ENCODE measurements at places on chromosomes 6 and 20. TPM values are rescaled to one million over a fixed set of nuclear protein-coding genes. Genes with fewer than 3 reads are reported as not detected.

- DNase-seq: no peak
- no peaks in the 10 kb centered on the region for H3K36me3 ChIP-seq
- H3K4me1 ChIP-seq: no peaks in the 10 kb centered on the region
- H3K4me3 ChIP-seq: no peak overlapping the region
- no peak overlapping the region for H3K27ac ChIP-seq
- H3K27me3 ChIP-seq: no peaks in the 10 kb centered on the region
These were observed 637.8 kb downstream of the RFPL4B start for GRCh38 chr6:112984899-112985298.

GRCh38 chr6:87420360-87420759 lies 12.6 kb downstream of the CFAP206 start:
- no peak for DNase-seq
- no peaks in the 10 kb centered on the region for H3K4me1 ChIP-seq
- no peak overlapping the region for H3K27ac ChIP-seq
- H3K27me3 ChIP-seq: no peaks in the 10 kb centered on the region

DNA sequence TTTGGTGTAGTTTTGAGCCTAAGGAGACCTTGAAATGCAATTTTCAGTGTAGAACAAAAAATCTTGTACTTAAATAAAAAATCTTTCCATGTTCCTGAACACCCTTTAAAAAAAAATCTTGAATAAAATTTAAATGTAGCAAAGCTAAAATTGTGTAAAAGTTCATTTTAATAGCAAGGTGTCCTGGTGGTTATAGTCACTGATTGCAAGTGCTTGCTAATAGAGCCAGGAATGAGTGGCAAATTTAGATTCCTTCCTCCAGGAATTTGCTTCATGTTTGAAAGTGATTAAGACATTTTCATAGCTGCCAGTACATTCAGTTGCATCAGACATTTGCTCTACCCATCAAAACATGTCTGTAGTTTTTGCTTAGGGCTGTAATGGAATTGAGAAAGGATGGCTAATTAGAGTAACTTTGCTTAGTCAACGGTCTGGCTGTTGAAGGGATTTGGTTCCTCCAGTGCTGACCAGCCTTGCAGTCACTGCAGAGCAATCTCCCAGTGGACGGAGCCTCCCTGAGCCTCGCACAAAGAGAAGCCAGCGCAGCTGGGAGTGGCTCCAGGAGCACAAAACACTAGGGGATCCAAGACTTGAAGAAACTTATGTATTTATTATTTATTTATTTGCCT lies 36.5 kb downstream of the AKAP12 start:
- H3K4me1 ChIP-seq: no peaks in the 10 kb centered on the region
- DNase-seq: no peak
- no peaks in the 10 kb centered on the region for H3K27me3 ChIP-seq
- no peak overlapping the region for H3K27ac ChIP-seq

DNA sequence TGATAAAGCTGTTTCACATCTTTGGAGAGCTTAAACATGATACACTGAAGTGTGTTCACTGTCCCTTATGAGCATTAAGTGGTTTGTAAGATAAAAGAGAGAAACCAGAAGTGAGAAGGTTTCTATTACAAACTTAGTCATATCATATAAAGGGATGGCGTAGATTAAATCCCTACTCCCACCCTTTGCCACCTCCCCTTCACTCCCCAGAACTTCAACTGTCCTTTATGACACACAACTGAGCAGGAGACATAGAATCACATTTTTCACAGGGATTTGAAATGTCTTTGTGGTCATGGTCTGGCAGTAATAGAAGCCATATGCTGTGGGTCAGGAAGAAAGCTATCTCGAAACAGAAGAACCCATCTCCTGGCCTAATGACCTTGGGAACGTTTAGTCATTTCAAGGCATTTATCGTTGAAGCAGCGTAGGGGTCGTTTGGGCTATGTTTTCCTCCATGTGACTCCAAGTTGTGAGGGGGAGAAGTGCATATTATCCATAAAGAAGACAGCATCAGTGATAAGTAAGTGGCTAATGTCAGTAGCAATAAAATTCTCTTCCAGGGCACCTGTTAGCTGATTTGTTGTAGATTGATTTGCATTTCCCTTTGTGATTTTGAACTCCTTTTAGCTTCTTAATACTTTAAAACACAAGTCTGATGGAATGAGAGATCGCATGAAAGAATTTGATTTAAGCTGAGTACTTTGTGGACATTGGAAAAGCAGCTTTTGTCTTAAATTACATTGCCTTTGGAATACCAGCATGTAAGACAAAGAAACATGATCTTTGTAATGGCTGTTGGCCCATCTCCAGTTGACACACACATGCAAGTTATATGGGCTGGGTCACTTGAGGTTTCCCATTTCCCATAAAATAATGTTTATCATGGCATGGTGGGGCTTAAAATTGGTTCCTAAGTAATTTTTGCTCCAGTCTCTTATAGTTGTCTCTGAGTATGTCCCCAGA lies 501.5 kb upstream of the FLRT3 start:
- no peak overlapping the region for H3K4me3 ChIP-seq
- H3K4me1 ChIP-seq: no peaks in the 10 kb centered on the region
- no peak for DNase-seq
- H3K27ac ChIP-seq: no peak overlapping the region
- no peaks in the 10 kb centered on the region for H3K27me3 ChIP-seq

DNA sequence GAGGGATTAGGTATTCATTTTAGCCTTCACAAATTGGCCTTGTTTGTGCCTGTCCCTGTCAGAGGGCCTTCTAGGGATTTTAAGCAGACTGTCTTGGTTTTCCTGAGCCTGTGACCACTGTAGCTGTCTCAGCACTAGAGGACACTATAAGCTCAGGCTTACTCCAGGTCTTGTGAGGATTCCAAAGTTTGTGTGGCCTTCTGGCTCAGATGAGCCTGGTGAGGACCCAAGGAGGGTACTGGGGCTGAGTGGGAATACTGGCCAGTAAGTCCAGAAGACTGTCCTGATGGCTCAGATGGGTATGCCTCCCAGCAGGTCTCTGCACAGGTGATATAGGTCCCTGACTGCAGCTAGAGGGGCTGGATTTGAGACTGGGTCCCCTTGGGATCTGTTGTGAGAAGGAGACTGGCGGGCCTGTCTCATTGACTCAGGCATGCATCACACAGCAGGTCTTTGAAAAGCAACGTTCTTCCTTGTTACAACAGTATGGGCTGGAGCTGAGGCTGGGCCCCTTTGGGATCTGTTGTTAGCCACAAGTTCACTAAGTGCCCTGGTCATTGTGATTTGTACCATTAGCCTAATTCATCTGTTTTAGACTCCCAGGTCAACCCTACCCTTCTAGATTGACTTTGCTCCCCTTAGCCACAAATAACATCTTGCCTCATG lies 26.3 kb upstream of the TFB1M start:
- no peak overlapping the region for H3K27ac ChIP-seq
- no peaks in the 10 kb centered on the region for H3K36me3 ChIP-seq
- H3K4me1 ChIP-seq: no peaks in the 10 kb centered on the region
- H3K27me3 ChIP-seq: no peaks in the 10 kb centered on the region
- no peak for DNase-seq

DNA sequence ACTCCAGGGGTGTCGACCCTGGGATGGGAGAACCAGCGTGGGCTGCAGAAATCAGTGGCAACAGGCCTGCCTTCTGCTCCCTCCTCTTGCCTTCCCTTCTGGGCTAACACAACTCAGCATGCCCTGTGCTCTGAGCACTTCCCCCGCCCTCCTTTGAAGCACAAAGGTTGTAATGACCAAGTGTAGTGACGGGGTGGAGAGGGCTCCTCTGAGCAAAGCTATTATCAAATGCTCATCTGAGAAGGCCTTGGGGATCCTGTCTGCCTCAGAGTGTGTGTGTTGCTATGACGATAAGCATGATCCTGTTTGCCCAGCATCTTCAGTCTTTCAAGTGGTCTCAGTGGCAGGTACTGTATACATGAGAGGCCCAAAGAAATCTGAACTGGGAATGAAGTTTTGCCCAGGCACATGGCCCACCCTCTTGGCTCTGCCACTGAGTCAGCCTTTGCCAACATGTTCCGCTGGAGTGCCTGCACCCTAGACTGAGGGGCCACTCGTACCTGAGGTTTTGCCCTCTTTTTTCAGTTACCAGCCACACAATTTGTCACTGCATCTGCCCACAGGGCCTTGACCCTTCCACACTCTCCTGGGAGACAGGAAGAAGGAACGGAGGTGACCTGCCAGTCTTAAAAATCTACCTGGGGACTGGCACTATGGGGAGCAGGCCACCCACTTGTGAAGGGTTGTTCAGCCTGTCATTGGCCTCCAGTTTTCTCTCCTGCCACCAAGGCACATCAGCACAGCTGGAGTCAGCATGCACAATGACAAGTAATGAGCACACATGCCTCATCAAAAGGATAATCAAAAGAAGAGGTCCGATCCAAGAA lies 74.5 kb downstream of the GFOD1 start:
- no peaks in the 10 kb centered on the region for H3K27me3 ChIP-seq
- H3K4me3 ChIP-seq: no peak overlapping the region
- DNase-seq: no peak
- H3K4me1 ChIP-seq: no peaks in the 10 kb centered on the region
- H3K36me3 ChIP-seq: no peaks in the 10 kb centered on the region
- H3K27ac ChIP-seq: no peak overlapping the region

DNA sequence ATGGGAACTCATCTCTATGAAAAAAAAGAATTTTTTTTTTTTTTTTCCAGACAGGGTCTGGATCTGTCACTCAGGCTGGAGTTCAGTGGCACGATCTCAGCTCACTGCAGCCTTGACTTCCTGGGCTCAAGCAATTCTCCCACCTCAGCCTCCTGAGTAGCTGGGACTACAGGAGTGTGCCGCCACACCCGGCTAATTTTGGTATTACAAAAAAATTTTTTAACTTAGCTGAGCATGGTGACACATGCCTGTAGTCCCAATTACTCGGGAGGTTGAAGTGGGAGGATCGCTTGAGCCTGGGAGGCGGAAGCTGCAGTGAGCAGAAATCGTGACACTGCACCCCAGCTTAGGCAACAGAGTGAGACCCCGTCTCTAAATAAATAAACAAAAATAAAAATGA lies 7.5 kb downstream of the DEF6 start:
- H3K27me3 ChIP-seq: no peaks in the 10 kb centered on the region
- H3K27ac ChIP-seq: no peak overlapping the region
- H3K4me1 ChIP-seq: peaks cover 7% of the 10 kb centered on the region

- H3K27ac ChIP-seq: no peak overlapping the region
- no peaks in the 10 kb centered on the region for H3K27me3 ChIP-seq
- H3K4me3 ChIP-seq: no peak overlapping the region
- no peak for DNase-seq
- H3K4me1 ChIP-seq: peaks cover 9% of the 10 kb centered on the region
These were observed 121.4 kb upstream of the DST start for GRCh38 chr6:56764081-56764566.

KCNQ2 gene
- total RNA-seq: 88.6 TPM

RUNX2 gene
- total RNA-seq: 1.2 TPM
